ENCODE measurements at places on chromosomes 6 and 20.

DNA sequence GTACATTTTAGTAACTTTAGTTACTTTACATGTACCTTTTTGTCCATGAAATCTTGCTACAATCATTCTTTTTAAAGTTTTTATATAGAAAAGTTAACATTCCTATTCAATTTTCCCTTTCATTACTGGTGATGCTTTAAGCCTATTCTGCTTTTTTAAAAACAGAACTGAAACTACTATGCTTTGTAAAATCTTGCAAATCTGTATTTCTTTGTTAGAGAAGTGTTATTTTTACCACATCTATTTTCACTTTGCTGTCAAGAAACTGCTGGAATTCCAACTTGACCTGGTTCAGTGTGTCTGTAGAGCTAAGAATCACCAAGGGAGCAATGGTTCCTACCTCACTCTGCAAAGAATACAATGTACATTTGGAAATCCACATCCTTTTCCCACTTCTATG, 21.8 kb upstream of the SAMD5 start:
- H3K36me3 ChIP-seq, result no peaks in the 10 kb centered on the region
- no peaks in the 10 kb centered on the region for H3K4me1 ChIP-seq
- H3K27me3 ChIP-seq, result no peaks in the 10 kb centered on the region
- H3K4me3 ChIP-seq, result no peak overlapping the region

- peak overlapping the region; percentile 62 for H3K27ac ChIP-seq
- H3K4me1 ChIP-seq, result peaks cover 38% of the 10 kb centered on the region
- DNase-seq, result no peak
These were observed 45.0 kb downstream of the ELMO2 start for GRCh38 chr20:46361381-46361780.

DNA sequence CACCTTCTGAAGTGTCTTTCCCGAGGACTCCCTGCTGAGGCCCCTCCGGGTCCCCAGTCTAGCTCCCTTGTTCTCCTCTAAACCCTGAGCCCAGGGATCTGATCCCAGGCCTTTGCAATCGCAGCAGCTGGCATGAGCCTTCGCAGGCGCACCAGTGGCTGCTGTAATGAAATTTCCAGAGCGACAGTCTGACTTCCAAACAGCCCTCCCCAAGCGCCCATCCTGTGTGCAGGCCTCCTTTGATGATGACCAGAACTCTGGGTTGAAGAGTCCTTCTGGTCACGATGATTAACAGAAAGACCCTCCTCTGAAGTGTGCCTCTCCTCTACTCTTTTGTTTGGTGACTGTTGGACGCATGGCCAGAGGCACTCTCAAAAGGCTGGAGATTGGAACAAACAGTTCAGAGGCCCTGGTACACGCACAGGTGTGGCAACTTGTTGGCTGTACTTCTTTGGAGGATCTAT, 89.1 kb upstream of the MPC1 start:
- H3K27ac ChIP-seq, result no peak overlapping the region
- no peaks in the 10 kb centered on the region for H3K27me3 ChIP-seq
- no peaks in the 10 kb centered on the region for H3K36me3 ChIP-seq
- no peak overlapping the region for H3K4me3 ChIP-seq
- no peak for DNase-seq
- H3K4me1 ChIP-seq, result no peaks in the 10 kb centered on the region

DNA sequence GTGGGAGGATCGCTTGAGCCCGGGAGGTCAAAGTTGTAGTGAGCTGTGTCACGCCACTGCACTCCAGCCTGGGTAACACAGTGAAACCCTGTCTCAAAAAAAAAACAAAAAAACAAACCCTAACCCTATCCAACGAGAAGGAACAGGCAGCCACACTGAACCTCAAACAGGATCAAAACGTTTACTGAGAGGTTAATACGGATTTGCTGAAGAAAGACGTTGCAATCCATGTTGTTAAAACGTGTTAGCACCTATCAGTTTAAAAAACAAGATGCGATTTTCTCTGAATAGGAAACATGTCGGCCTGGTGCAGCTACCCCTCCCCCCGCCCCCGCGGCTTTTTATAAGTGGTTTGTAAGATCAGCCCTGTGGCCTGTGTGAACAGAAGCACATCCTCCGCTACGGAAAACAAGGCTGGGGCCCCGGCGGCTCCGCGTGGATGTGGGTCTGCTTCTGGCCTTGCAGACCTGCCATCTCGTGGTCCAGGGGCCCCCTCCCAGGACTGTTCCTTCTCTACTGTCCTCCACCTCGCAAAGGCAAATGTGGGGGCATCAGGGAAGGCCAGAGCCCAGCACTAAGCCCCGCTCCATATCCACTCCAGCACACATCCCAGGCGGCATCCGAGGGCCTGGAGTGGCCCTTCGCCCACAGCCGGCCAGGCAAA, 11.4 kb downstream of the SLC2A4RG start:
- DNase-seq, result peak; percentile 44

- no peak overlapping the region for H3K27ac ChIP-seq
- H3K4me1 ChIP-seq, result no peaks in the 10 kb centered on the region
- H3K36me3 ChIP-seq, result no peaks in the 10 kb centered on the region
- no peak overlapping the region for H3K4me3 ChIP-seq
- H3K27me3 ChIP-seq, result no peaks in the 10 kb centered on the region
These were observed 81.3 kb downstream of the C6orf52 start for GRCh38 chr6:10613077-10613476.
